Right atrium auricular region (tissue), 2 donors: ENCODE measurements at places on chromosomes 16 and 17.

- no peaks in the 10 kb centered on the region for H3K27me3 ChIP-seq
- no peak for DNase-seq
- H3K4me1 ChIP-seq: no peaks in the 10 kb centered on the region
Measured at GRCh38 chr16:66342294-66342900, 24.1 kb upstream of the CDH5 start.

DNA sequence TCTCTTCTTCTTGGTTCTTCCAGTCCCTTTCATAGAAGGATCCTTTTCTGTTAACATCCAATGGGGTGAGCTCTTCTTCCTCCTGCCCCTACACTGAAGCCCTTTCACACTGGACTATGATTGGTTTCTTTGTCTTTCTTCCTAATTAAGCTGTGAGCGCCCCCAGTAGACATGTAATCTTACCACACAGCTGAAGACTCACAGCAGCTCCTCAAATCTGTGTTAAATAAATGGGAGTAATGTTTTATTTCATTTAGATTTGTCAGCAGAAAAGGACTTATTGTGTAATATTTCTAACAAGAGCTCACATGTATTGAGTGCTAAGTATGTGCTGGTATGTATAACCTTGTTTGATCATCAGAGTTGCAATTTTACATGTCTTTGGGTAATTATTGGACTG is 55.7 kb downstream of the TOX3 start:
- H3K27me3 ChIP-seq: no peaks in the 10 kb centered on the region
- DNase-seq: no peak
- no peak overlapping the region for H3K27ac ChIP-seq
- H3K4me3 ChIP-seq: no peak overlapping the region
- H3K36me3 ChIP-seq: no peaks in the 10 kb centered on the region

DNA sequence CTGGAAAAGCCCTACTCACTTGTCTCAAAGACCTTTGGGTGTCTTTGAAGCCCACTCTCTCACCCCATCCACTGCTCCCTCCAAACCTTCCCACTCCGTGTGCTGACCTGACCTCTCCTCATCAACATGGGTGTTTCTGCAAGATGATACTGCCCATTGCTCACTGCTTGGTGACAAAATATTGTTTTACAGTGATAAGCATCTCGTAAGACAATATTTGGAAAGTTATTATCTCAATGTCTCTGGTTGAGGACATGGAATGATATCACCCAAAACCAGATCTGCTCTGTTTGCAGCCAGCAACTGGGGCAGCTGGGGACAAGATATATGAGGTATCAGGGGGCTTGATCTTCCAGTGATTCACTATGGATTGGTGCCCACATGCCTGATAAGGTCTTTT is 195.8 kb downstream of the SALL1 start:
- no peak for DNase-seq
- no peaks in the 10 kb centered on the region for H3K4me1 ChIP-seq

DNA sequence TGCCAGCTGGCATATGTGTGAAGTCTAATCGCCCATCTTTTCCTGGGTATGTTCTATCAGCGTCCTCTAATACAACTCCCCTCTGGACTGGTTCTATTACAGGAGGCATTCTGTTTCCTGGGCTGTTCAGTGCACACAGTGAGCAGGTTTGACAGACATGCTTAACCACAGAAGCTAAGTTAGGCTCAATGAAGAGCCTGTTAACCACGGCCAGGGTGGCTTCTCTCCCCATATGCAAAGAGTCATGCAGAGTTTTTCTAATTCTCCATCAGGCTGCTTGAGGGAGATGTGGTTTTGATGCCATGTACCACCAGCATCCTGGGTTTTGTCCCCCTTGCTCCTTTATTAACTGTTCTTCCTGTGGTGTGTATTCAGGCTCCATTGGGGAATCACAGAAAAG is 57.2 kb upstream of the ALOX12 start:
- no peaks in the 10 kb centered on the region for H3K36me3 ChIP-seq
- H3K27ac ChIP-seq: no peak overlapping the region
- no peaks in the 10 kb centered on the region for H3K27me3 ChIP-seq
- H3K4me3 ChIP-seq: no peak overlapping the region
- no peak for DNase-seq

- DNase-seq: no peak
- H3K36me3 ChIP-seq: peaks cover 34% of the 10 kb centered on the region
- no peak overlapping the region for H3K4me3 ChIP-seq
Measured at GRCh38 chr16:88839026-88839529, 17.7 kb downstream of the GALNS start.

GRCh38 chr16:50185005-50185505 is 31.9 kb downstream of the TENT4B start:
- H3K27ac ChIP-seq: no peak overlapping the region
- no peaks in the 10 kb centered on the region for H3K36me3 ChIP-seq
- H3K27me3 ChIP-seq: no peaks in the 10 kb centered on the region
- DNase-seq: no peak

DNA sequence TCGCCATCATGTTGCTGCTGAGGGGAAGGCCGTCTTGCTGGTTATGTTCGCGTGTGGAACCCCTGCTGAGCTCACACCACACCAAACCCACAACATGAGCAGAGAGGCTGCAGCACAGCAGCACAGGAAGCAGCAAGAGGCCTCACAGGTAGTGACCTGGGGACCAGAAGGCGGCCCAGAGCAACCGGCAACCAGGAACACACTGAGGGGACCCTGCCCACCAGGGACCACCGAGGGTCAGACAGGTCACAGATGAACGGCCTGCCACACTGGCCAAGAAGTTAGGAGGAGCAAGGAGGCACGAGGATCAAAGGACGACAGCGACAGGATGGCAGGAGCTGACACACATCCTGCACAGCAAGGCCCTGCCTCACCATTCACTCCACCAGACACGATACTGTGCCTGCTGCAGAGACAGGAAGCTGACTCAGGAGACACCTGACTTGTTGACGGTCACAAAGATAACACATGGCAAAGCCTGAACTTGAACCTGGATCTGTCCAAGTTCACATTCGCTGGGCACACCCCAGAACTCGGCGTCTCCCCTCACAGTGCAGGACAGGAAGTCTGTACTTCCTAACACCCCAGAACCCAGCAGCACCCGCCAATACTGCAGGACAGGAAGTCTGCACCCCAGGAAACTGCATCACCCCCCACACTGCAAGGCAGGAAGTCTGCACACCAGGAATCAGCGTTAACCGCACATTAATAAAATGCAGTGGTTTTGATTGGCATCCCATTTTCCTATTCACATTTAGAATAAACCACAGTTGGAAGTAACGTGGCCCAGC is 98.5 kb downstream of the ZNF778 start:
- H3K27me3 ChIP-seq: no peaks in the 10 kb centered on the region
- peak; percentile 69 for DNase-seq
- H3K4me1 ChIP-seq: peaks cover 82% of the 10 kb centered on the region
- H3K27ac ChIP-seq: peak overlapping the region; percentile 32
- peaks cover 16% of the 10 kb centered on the region for H3K36me3 ChIP-seq

- no peaks in the 10 kb centered on the region for H3K4me1 ChIP-seq
- no peaks in the 10 kb centered on the region for H3K36me3 ChIP-seq
- H3K4me3 ChIP-seq: no peak overlapping the region
- DNase-seq: no peak
Measured at GRCh38 chr16:79508294-79508693, 92.2 kb downstream of the MAF start.

GRCh38 chr17:3796822-3797170 is 4.2 kb downstream of the ITGAE start:
- no peaks in the 10 kb centered on the region for H3K36me3 ChIP-seq
- H3K4me3 ChIP-seq: no peak overlapping the region
- no peaks in the 10 kb centered on the region for H3K4me1 ChIP-seq

DNA sequence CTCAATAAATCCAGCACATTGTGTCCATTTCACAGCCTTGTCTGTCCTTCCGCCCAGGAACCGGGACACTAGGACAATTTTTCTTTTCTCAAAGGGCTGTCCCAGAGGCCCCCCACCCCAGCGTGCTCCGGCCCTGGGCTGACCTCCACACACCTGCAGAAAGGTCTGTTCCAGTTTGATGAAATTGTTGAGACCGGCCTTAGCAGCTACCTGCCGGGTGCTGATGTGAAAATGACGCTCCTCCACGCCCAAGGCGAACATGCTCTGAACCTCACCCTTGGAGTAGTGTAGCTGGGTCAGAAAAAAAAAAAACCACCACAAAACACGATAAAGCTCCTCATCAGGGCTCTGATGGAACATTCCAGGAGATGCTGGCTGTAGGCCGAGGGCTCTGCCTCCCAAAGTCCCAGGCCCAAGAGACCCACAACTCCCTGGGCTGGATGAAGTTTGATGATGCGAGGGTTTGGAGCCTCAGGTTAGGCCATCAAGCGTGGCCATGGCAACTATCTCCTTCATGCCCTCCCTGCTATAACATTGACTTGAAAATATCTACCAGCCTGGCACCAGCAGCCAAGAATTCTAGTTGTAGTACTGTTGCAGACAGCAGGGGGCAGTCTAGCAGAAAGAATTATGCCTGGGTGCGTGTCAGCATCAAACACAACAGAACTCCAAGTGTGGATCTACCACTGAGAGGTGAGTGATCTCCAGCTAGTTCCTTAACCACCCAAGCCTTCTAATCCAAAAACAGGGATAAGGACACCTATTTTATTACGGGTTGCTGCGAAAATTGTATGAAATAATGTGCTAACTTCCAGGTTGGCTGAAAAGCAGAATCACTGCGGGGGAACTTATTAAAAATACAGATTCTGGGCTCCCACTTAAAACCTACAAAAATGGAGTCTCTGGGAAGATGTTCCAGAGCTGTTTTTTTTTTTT is 62.1 kb downstream of the RMI2 start:
- peak; percentile 80 for DNase-seq
- no peak overlapping the region for H3K27ac ChIP-seq
- H3K36me3 ChIP-seq: no peaks in the 10 kb centered on the region
- H3K27me3 ChIP-seq: no peaks in the 10 kb centered on the region
- no peak overlapping the region for H3K4me3 ChIP-seq

DNA sequence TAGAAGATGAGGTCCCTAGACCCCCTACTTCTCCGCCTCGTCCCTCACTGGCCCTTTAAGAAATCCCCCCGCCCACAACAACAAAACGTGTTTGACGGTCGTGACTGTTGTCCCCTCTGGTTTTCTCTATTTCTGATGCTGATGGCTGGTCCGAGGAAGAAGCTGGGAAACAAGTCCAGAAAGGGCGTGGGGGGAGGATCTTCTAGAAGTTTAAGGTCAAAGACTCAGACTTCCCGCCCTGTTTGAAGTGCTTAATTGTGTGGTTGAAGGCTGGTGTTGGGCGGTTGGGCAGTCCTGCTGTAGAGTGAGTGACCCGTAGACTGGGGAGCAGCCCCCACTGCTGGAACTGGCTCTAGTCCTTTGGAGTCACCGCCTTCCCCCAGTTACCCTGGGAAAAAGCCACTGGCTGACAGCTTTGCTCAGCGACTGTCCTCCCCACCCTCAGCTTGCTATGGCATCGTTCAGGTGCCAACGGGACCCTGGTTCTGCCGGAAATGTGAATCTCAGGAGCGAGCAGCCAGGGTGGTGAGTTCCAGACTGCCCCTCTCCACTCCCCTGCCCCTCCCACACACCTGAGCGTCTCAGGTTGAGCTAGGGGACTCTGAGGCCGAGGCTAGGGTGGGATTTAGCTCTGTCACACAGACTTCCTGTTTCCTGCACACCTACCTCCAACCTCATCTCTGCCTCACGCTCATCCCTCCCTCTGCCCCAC is 1.6 kb downstream of the MLLT6 start:
- DNase-seq: no peak
- peak overlapping the region; percentile 93 for H3K27ac ChIP-seq
- H3K4me1 ChIP-seq: peaks cover 59% of the 10 kb centered on the region

GRCh38 chr17:46720408-46720807 is 98.1 kb downstream of the WNT3 start:
- H3K36me3 ChIP-seq: peaks cover 8% of the 10 kb centered on the region
- H3K4me3 ChIP-seq: no peak overlapping the region
- H3K27me3 ChIP-seq: no peaks in the 10 kb centered on the region
- DNase-seq: no peak

DNA sequence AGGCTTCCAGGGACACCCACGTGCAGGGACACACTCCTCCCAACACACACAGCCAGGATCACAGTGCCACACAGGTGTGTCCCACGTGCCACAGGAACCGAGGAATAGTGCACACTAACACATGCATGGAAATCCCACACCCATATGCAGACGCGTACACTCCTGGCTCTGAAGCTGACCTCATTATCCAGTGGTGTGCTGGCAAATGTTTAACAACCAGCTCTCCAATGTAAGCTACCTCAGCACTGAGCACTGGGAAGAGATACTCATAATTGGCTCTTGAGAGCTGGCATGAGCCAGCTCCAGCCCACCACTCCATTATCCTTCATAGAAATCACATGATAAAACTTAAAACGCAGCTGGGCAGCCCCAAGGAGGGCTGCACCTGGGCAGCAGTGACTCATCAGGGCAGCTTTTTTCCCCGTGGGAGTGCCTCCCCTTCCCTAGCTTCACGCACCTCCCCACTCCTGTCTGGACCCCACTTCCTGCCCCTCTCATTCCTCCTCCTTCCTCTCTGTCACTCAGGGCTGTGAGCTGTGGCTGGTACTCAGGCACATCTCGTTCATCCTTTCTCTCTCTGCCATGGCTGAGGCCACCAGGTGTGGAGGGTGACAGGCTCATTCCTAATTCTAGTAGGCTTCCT is 14.9 kb upstream of the TBX21 start:
- peaks cover 6% of the 10 kb centered on the region for H3K27me3 ChIP-seq
- H3K27ac ChIP-seq: no peak overlapping the region
- H3K4me1 ChIP-seq: peaks cover 13% of the 10 kb centered on the region
- no peak for DNase-seq

- DNase-seq: no peak
- H3K4me1 ChIP-seq: no peaks in the 10 kb centered on the region
- H3K36me3 ChIP-seq: no peaks in the 10 kb centered on the region
- no peak overlapping the region for H3K27ac ChIP-seq
Measured at GRCh38 chr17:72749119-72749572, 343.3 kb downstream of the SLC39A11 start.

DNA sequence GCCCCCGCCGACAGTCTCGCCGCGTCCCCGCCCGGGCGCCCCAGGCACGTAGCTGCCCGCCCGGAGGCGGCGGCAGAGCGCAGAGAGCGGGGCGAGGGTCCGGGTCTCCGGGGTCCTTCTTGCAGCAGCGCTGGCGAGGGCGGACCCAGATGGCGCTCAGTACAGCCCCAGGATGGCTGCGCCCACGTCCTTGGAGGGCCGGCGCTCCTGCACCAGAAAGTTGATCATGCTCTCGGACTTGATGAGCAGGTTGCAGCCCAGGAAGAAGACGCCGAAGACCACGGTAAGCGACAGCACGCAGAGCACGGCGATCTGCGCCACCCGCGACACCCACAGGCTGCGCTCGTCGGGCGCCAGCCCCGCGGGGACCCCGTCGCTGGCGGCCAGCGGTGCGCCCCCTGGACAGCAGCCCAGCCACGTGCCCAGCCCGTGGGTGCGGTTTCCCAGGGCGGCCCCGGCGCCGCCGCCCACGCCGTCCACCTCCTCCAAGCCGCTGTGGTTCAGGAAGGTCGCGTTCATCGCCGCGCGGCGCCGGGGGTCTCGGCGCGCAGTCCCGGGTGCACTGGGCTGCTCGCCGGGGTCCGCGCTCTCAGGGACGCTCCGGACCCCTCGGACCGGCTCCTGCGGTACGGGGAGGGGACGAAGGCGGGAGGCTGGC is 435 bp downstream of the RPRML start:
- peak overlapping the region; percentile 46 for H3K4me3 ChIP-seq
- no peaks in the 10 kb centered on the region for H3K36me3 ChIP-seq
- peaks cover 23% of the 10 kb centered on the region for H3K4me1 ChIP-seq
- H3K27ac ChIP-seq: no peak overlapping the region
- H3K27me3 ChIP-seq: no peaks in the 10 kb centered on the region

GRCh38 chr16:30947859-30948666 is 805 bp upstream of the ORAI3 start:
- DNase-seq: peak; percentile 97

GRCh38 chr17:78655251-78655940 is 78.2 kb upstream of the DNAH17 start:
- H3K4me3 ChIP-seq: no peak overlapping the region
- no peak overlapping the region for H3K27ac ChIP-seq
- H3K36me3 ChIP-seq: no peaks in the 10 kb centered on the region
- no peaks in the 10 kb centered on the region for H3K4me1 ChIP-seq
- no peak for DNase-seq
